Mesangial cell (primary cell): ENCODE measurements at places on chromosomes 11 and 22. TPM values are rescaled to one million over a fixed set of nuclear protein-coding genes. Genes with fewer than 3 reads are reported as not detected.

Gene SORL1
- total RNA-seq, result 1.5 and 8.0 TPM in 2 replicates

Gene KCNA4
- total RNA-seq, result not detected in 2 replicates

Gene FAM83F
- total RNA-seq, result 0.16 and 0.38 TPM in 2 replicates

Gene OR51E2
- not detected in 2 replicates for total RNA-seq

Gene HORMAD2
- total RNA-seq, result 0.51 TPM in 1 of 2 replicates, not detected in the other

Gene OR8A1
- not detected in 2 replicates for total RNA-seq
